ENCODE measurements at places on chromosomes 12 and 14.

DNA sequence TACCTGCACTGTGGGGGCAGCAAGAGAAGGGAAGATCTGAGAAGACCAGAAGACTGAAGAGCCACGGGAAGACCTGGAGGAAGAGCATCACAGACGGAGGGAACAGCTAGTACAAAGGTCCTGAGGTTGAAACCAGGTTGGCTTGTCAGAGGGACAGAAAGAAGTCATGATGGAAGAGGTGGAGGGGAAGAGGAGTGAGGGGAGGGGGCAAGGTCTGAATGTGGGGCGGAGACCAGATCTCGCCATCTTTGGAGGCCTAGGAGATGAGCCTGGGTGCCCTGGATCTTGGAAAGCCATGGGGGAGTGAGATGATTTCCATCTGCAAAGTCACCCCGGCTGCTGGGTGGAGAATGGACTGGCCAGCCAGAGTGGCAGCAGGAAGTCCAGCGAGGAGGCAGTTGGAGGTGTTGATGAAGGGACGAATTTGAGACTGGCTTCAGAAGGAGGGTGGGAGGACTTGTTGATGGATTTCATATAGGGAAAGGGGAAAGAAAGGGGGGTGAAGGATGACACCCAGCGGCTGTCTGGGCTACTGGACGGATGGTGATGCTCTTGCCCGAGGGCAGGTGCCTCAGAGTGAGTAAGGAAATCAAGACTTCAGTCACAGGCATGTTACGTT, 14.6 kb upstream of the UBC start:
- no peak for DNase-seq

DNA sequence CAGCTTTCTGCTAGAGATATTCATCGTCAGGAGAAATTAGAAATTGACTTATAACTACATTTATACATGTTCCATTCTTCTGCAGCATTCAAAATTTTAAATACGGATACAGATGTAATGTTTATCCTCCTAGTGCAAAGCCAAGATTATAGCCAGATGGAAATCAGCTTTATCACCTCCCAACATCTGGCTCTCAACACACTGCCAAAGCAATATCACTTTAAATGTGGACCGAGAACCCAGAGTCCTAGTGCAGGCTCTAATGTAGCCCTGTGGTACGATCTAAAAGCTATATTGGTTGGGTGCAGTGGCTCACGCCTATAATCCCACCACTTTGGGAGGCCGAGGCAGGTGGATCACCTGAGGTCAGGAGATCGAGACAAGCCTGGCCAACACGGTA, 6.5 kb downstream of the MLH3 start:
- DNase-seq: no peak

- DNase-seq: no peak
These were observed 178.6 kb downstream of the TMEM132C start for GRCh38 chr12:128445415-128446127.

GRCh38 chr14:61438036-61438435, 116.7 kb downstream of the PRKCH start:
- DNase-seq: no peak

DNA sequence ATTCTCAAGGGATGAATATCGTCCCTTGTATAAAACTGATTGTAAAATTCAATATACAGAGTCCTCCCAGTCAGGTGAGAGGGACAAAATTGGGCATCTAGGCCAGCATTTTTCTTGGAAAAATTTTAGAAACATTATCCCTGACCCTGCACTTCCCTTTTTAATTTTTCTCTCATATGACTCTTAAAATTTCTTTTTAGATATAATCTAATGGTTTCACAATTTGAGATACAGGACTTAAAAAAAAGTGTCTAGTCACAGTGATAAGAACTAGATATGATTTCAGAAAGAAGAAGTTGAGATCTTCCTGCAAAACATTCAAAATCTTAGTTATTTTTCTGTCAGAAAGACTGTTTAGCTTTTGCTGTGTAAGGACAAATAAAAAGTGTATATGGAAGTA, 270.8 kb upstream of the PPFIA2 start:
- no peak for DNase-seq

DNA sequence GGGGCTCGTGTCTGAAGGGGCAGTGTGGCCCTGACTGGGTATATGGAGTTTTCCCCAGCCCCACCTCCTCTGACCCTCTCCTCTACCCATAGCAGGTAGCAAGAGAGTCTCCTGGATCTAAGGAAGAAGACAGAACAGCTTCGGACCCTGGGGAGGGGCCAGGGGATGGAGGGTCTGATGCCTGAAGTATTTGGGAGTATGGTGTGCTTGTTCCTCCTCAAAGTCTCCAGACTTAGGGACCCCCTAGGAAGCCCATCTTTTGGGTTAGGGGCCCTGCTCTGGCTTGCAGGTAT, 579 bp upstream of the HOXC8 start:
- no peak for DNase-seq
